AG08396 (cell line): ENCODE measurements at places on chromosomes 16 and 17.

DNA sequence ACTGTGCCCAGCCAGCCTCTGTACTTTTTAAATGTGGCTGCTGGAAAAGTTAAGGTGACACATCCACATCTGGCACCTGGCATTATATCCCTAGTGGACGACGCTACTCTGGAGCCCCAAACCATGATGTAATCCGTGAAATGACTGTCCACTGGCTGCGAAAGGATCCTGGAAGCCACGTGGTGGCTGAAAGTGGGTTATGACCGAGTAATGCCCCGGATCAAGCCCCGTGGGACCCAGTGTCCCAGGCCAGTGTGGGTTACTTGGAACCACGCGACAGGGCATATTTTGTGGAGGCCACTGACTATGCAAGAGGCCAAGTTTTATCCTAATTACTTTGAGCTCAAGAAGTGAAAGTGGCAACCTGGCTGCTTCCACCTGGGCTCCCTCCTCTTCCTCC is 79.6 kb downstream of the PGS1 start:
- DNase-seq = no peak

- no peak for DNase-seq
These were observed 107.9 kb downstream of the WSCD1 start for GRCh38 chr17:6177941-6178694.

DNA sequence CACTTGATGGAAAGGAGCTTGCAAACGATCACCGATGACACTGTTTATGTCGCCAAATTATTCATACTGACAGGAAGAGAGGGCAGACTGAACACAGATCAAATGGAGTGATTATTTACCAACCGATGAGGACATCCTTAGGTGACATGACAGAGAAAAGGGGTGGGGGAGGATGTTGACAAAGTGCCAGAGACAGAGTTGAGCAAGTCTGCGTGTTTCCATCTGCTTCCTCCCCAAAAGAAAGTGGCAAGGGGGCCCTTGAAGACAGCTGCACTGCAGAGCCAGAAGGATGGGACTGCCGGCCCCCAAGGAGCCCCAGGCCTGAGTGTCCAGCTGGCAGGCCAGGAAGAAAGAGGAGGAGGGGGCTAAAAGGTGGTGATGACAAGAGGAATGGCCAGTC is 191.0 kb upstream of the RPL38 start:
- no peak for DNase-seq

GRCh38 chr16:21179126-21179982 is 20.9 kb downstream of the LDAF1 start:
- DNase-seq = no peak

DNA sequence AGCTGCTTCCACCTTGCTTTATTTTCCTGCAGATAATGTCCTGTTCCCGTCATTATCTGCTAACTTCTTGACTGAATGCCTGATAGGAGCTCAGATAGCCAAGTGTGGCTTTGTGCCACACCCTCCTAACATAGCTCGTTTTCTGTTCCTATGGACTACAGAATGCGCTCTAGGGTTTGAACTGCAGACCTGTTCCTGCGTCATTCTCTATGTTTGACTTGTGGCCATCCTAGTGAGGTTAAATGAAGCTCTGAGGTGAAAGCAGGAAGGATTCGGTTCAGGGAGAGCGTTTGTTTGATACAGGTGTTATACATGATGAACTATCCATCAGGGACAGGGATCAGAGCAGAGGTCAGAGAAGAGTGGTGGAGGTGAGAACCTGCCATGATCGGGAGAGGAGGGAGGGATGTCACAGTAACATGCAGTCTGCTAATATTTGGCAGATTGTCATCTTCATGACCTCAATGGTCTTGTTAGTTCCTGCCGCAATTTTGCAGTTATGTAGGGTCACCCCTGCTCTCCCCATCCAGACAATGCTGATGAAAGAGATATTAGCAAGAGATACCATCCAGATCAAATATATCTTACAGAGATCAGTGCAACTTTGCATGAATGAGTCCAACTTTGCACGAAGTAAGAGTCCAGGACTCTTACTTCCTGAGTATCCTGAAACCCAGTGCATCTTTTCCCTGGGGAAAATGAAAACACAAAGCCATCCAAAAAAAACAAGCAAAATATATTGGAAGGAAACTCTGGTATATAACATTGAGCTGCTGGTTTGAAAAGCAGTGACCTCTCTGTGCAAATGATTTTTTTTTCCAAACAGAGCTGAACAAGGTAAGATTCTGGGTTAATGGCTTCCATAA is 32.8 kb downstream of the MPHOSPH6 start:
- DNase-seq = no peak

DNA sequence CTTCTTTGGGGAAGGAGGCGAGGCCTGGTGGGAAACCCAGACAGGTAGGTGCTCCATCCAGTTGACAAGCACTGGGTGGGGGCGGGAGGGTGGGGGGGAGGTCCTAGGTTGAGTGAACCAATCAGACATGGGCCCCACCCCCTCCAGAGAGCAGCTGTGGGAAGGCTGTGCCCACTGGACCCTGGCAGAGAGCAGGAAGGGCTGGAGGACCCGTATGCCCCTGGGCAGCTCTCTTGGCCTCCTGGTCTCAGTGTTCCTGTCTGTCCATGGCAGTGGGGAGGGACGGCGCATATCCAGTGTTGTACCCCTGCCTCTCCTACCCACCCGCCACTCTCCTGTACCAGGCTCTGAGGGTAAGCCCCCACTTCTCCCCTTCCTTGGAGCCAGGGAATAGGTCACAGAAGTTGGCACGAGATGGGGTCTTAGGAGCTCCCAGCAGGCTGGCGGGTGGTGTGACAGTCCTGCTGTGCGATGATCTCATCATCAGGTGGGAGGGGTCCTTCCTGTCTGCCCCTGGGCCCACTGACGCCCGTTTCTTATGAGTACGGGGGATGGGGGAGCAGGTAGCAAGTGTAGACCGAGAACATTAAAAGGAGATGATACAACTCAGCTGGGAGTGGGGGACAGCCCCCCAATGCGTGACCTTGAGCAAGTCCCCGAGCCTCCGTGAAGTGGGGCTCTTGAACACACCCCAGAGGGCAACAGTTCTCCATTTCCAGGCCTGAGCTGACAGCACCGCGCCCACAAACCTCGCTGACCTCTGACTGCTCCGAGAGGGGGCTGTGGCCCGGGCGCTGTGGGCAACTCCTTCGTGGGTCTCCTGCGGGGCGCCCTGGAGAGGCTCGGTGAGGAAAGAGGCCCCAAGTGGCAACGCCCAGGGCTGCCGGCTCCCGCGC is 1.2 kb upstream of the ZFPM1 start:
- DNase-seq = no peak

DNA sequence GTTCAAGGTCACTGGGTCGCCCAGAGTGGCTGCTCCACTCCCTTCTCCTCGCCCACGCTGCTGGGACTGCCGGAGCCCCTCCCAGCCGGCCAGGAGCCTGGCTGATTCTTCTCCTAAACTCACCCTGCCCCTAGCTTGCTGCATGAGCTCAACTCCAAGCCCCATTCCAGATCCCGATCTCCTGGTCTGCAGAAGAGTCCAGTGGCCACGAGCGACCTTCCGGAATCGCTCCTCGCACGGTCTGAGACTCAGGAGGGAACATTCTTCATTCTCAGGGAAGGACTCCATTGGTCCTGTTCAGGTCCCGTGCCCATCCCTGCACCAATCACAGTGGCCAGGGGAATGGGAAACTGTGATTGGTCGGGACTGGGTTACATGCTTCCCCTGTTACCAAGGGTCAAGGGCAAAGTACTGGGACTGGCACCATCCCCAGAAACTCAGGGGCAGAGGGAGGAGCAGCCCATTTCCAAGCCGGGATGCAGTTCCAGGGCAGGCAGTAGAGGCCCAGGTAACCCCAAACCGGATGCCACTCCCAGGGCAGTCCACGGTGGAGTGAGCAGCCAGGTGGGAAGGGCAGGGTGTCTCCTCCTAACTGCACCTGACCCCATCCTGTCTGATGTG is 24.5 kb upstream of the CIBAR2 start:
- peak; percentile 60 for DNase-seq

DNA sequence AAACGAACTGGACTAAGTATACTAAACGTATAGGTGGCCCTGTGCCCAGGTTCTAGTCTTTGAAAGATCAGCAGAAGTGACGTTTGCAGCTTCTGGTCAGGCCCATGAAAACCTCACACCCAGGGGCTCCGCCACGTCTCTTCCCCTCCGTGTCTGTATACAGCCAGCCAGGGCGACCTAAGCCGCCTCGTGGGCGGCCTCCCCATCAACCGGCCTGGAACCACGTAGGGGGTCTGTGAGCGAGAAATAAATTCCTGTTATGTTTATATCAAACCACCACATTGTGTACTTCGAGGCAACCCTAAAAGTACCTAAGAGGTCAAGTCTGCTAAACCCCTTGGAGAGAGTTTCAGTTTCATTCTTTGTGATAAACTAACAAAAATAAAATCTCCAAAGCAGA is 6.8 kb downstream of the TK1 start:
- no peak for DNase-seq

- DNase-seq = no peak
These were observed 2.3 kb upstream of the HOXB2 start for GRCh38 chr17:48546924-48547807.

GRCh38 chr16:90084215-90084950 is 7.3 kb upstream of the PRDM7 start:
- DNase-seq = no peak

- DNase-seq = peak; percentile 47
These were observed 55.8 kb upstream of the B4GALNT2 start for GRCh38 chr17:49076573-49077384.

DNA sequence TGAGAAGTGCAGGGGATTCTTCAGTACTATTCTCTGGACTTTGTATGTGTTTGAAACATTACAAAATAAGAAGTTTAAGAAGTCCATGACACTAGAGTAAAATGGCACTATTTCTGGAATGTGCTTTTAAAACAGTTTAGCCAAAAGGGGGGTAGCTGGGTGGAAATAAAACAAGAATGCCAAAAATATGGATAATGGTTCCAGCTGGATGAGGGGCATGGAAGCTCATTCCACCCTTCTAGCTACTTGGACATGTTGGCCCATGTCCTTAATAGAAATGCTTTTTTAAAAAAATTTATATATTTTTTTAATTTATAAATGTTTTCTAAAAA is 13.1 kb downstream of the ZC3H7A start:
- DNase-seq = no peak

- no peak for DNase-seq
These were observed 1.9 kb downstream of the ACSF3 start for GRCh38 chr16:89095491-89095951.

- no peak for DNase-seq
These were observed 1131.0 kb upstream of the GOT2 start for GRCh38 chr16:59864981-59865666.

DNA sequence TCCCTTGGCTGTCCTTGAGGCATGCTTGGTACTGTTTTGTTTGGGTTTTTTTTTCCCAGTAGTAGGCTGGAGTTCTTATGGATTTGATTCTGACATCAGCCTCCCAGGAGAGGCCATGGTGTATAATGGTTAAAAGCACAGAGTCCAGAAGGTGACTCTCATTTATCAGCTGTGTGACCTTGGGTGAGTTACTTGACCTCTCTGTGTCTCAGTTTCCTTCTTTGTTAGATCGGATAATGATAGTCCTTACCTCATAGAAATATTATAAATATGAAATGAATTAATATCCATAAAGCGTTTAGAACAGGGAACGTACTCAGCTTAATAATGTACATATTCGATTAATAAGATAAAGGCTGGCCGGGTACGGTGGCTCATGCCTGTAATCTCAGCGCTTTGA is 370.7 kb upstream of the HSBP1 start:
- no peak for DNase-seq

DNA sequence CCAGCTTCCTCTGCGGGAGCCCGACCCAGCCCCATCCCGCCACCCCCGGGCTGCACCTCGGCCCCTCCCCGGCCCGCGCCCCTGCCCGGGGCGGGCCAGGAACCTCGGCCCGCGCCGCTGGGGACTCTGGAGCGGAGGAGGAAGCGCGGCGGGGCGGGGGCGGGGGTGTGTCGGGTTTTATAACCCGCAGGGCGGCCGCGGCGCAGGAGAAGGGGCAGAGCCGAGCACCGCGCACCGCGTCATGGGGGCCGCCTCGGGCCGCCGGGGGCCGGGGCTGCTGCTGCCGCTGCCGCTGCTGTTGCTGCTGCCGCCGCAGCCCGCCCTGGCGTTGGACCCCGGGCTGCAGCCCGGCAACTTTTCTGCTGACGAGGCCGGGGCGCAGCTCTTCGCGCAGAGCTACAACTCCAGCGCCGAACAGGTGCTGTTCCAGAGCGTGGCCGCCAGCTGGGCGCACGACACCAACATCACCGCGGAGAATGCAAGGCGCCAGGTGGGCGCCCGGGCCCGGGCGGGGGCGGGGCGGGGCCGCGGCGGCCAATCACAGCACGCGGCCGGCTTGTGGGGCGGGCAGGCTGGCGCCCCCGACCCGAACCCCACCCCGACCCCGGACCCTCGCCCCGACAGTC is at the start of gene ACE:
Gene ACE (plus strand): TSS at position 208 of the 626 bp plus-strand sequence. CDS start 34 bp downstream, at position 242.
- peak; percentile 64 for DNase-seq
